NCI-H2081 (cell line): ENCODE measurements at places on chromosomes 7 and 10.
A peak's percentile ranks its signal among the peaks of the same experiment; 100 is the strongest.

- DNase-seq, result no peak
These were observed 131.8 kb downstream of the DOCK1 start for GRCh38 chr10:127036987-127037386.

DNA sequence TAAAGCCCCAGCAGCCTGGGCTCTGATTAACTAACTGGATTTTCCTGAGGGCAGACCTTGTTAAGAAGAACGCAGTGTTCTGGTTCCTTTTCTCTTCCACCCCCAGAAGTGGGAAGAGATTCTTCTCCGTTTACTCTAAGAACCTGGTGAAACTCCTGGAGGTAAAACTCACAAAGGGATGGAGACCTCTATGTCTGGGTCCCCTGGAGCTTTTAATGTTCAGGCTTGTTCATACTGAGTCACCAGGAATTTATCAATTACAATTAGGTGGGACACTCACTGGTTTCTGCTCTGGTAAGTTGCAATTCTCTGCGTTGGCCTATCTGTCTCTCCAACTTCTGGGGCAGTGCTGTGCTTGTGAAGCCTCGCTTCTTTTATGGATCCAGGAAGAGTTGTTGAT is 73.3 kb upstream of the CACNB2 start:
- DNase-seq, result no peak

DNA sequence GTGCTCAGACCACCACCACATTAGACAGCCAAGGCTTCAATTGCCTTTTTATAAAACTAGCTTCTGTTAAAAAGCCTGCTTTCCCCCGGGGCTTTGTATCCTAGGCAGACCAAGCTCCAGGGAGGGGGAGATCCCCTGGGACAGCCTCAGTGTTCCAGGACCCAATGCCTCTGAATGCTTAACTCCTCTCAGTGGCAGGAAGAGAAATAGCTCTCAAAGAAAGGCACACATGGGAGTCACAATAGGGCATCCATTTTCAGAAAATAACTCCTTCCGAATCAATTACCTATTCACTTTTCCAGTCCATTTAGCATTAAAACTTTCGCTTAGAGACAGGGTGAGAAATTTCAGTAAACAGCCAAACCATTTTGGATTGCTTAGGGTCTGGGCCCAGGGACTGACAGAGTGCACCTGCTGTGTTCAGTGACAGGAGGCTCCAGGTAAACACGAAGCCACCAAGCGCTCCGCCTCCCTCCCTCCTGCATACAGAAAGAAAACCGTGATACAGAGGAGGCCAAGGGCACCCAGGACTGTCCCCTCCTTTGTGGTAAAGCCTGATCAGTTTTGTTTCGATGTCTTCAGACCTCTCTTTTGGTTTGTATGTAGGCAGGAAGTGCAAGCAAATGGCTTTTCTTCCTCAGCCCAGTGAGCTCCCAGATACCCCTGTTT is 599.7 kb downstream of the KCNMA1 start:
- DNase-seq, result peak; percentile 78

DNA sequence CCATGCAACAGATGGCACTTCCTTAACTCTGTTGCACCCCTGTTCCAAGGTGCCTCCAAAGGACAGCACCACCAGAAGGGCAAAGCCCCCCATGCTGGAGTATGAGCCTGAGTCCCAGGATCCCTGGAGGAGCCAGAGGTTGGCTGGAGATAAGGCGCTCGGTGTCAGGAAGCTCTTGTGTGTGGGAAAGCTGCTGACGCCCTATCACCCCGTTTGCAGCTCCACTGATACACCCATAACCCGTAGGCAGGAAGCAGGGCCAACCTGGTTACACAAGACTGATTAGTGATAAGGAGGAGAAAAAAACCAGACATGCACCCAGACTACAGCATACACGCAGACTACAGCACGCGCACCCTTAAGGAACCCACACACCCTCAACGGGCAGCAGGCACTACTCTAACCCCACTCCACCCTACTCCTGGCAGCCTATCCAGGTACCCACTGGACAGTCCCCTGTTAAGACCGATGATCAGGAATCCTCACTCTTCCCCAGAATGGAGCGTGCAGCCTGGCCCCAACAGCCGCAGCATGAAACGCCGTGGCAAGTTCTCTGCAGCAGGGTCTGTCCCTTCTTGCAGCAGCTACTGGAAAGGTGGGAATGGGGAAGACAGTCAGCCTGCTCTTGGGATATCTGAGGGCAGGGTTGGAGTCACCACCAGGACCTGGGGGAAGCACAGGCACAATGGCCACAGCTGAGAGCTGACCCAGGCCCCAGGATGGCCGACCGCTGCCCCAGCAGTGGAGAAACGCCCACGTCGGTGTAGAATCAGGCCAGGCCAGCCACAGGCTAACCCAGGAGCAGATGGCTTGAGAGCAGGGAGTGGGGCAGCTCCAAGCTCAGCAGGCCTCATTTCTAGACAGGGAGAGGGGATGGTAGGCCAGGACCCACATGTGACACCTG is 38.3 kb upstream of the TUBB8 start:
- DNase-seq, result no peak

GRCh38 chr10:49746626-49747302 is 15.4 kb downstream of the OGDHL start:
- no peak for DNase-seq

GRCh38 chr10:30241422-30242110 is 107.5 kb downstream of the MTPAP start:
- no peak for DNase-seq

- DNase-seq, result no peak
These were observed 29.9 kb downstream of the VWDE start for GRCh38 chr7:12373580-12374263.

DNA sequence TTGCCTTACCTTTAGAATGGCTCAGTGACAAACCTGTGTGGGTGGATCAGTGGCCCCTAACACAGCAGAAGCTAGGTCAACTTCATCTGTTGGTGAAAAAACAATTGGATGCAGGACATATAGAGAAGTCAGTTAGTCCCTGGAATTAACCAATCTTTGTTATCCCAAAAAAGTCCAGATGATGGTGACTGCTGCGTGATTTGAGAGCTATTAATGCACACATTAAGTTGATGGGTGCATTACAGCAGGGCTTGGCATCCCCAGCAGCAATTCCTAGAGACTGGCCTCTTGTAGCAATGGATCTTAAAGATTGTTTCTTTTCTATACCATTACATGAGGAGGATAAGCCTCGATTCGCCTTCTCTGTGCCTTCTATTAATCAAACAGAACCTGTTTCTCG is 33.3 kb downstream of the OR13A1 start:
- DNase-seq, result no peak

DNA sequence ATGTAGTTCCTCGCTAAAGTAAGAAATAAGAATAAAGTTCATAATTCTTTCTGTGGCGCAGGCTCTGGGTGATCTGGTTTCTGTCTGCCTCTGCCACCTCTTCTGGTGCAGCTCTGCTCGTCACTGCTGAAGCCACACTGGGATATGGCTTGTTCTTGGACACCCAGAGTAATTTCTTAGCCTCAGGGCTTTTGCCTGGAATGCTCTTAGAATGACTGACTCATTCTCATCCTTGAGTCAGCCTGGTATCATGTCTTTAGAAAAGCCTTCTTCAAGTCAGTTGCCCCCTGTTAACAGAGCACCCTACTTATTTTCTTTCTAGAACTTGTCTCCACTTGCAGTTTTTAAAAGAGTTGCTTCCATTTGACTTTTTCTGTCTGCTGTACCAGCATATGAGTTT is 2.0 kb downstream of the ZSCAN25 start:
- no peak for DNase-seq

DNA sequence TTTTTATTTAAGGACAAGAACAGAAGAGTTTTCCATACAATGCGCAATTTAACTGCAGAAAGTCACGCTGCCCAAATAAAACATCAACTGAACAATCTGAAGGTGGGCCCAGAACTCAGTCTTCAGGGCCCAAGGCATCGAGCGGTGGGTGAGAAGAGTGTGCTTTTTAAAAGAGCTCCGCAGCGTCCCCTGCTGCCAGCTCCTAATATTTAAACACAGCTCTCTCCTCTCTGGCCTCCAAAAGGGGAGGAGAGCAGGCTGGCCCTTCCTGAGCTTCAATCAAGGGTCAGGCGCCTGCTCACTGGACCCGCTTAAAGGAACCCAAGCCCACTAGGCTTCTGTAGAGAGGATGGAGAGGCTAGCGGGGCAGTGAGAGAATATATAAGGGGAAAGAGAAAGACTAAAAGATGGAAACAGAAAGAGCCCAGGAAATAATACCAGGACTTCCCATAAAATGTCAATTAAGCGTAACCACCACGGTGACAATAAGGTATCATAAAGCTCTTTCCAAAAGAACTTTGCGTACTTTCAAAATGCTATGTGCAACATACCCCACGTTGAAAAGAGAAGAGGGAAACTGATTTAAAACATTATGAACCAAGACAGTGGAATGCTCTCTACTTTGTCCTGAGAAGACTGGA is 2.8 kb downstream of the FAM53B start:
- peak; percentile 65 for DNase-seq

DNA sequence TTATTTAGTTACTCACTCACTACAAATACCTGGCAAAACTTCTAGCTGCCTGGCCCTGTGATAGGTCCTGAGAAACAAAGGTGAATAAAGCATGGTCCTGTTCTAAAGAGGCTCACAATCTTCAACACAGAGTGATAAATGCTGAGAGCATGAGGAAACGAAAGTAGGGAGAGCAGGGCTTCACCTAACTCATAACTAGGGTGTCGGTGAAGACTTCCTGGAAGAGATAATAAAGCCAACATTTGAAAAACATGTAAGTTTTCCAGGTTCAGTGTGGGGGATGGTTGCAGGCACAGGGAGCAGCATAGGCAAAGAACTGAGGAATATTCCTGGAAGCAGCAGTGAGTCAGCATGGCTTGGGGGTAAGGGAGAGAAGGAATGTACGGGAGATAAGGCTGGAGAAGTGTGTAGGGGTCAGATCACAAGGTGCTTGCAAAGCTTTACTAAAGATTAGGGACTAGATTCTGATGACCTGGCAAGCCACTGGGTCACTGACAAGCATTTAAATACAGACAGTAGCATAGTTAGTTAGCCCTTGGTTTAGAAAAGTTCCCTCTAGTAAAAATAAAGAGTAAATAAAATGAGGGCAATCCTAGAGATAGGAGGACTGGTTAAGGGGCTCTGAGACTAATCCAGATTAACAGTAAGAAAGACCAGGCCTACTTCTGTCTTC is 5.1 kb downstream of the KEL start:
- DNase-seq, result no peak

DNA sequence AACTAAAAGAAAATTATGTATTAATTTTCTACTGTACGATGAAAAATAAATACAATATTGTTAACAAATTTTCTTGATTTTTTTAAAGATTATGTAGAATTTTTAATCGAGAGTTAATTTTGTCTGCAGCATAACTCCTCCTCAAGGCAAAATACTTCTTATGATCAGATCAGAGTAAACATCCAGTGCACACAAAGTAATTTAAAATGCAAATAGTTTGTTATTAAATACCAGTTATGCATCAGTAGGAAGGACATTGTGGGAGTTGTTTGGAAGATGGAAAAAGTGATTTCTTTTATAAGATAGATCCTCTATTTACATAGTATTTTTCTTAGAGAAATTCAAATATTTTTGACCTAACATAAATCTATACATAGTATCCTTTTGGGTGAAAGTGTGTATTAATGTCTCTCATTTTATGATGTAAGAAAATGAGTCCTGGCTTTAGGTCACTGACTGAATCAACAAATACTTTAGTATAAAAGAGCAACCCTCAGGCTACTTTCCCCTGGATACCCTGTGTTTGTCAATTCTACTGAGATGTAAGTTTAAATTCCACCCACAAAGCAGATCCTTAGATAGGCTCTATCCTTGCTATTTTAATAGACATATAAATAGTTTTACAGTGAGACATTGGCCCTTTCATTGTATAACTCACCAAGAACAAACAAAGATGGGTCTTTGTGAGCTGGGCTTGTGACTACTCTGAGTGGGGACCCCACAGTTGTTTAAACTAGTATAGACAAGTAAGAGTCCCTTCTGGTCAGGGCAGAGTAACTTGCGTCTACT is 1133.7 kb downstream of the GATA3 start:
- no peak for DNase-seq
